ENCODE measurements at places on chromosomes 13 and 19. TPM values are rescaled to one million over a fixed set of nuclear protein-coding genes. Genes with fewer than 3 reads are reported as not detected.

Gene ZNF649
- total RNA-seq: 8.6 TPM

DNA sequence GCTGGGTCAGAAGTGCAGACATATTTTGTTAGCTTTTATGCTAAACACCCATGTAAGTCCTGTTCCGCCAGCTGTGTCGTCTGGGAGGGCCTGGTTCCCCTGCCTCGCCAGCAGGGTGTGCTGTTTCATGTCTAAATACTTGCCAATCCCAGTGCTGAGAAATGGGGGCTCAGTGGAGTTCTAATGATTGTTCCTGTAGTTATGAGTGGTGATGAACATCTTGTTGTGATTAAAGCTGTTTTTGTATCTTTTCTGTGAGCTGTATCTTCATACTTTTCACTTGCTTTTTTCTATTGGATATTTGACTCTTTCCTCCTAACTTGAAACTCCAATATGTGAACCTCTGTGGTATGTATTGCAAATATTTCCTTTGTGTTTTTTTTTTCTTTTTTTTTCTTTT lies 32.7 kb downstream of the KDM4B start:
- peak; percentile 49 for DNase-seq

DNA sequence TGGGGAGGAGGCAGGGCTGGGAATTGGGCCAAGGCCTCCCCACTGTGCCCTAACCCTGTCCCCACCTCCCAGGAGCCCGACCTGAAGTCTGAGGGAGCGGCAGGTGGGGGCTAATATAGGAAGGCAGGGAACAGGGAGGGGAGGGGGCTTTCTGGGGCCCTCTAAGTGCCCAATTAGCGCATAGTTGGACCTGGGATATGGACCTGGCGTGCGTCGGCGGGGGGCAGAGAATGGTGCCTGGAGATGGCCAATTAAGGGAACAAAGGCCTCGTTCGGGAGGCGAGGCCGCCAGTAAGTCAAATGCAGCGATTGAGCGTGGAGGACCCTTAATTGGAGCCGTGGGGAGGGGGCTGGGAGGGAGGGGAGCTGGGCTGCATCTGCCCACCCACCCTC lies at the start of gene C19orf85:
C19orf85 (minus strand) TSS at position 90 of the 393 bp plus-strand sequence. CDS start 197 bp downstream, outside the sequence.
- no peak for DNase-seq

Gene ATP8A2
- 0.49 TPM for total RNA-seq

DNA sequence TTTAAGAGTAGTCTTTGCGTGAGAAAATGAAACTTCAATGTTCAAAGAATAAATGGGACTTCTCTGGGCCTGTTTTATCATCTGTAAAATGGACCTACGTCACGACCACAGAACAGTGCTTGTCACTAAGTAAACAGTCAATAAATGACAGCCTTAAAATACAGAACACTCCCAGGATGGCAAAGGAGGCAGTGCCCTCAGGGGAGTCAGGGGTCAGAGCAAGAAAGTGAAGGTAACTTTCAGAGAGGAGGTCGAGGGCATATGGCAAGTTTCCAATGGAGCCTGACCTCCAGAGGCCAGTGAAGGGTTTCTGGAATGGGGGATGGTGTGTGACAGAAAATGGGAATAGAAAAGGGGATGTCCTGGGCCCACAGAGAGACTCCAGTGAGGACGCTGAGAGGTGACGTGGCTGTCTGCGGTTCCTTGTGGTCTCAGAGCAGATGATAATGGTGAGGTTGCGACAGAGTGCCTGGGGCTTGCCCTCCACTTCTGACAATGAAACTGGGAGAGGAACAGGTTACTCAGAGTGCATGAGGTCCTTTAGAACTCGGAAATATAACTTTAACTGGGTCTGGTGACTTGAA lies 91.8 kb downstream of the UBL3 start:
- DNase-seq: no peak

GRCh38 chr13:85408415-85408814 lies 390.8 kb downstream of the SLITRK6 start:
- no peak for DNase-seq

GRCh38 chr13:28447989-28448388 lies 46.9 kb downstream of the FLT1 start:
- no peak for DNase-seq

Gene FBXO27
- 6.5 TPM for total RNA-seq

DNA sequence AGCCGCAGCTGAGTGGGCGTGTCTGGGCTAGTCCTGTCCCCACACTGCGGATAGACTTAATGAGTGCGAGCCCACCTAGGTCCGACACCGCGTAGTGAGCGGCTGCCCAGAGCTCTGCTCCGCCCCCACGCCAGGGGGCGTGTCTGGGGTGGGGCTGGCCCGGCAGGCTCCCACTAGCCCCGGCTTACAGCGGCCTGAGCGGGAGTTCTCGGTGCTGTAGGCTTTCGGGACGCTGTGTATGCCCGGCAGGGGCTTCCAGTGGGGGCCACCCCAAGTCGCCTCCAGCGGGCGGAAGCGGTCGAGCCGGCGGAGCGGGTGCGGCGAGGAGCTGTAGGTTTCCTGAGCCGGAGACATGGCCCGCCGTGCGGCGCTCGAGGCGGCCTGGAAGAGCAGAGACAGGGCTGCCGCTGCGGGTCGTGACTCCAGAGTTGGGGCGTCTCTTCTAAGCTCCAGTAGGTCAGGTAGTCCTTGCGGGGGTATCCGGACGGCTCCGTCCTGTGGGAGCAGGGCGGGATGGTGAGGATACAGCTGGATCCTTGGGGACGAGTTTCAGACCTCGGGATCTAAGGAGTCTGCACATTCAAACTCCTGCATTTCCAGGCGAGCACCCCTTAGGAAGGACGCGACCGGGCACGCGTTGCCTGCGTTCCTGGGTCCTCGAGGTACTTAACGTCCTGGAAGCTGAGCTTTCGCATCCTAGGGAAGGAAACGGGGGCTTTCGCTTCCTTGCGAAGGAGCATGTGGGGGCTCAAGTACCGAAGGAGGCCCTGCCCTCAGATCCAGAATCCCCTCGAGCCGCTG lies 1.2 kb downstream of the CGB7 start:
- DNase-seq: peak; percentile 62

Measured in endothelial cell of umbilical vein (primary cell).